Central memory CD4-positive, alpha-beta T cell (primary cell): ENCODE measurements at places on chromosomes 4 and X.

- no peak for DNase-seq
Measured at GRCh38 chr4:108024085-108024877, 34.6 kb downstream of the HADH start.

GRCh38 chr4:184936071-184936470 is 82.2 kb upstream of the HELT start:
- DNase-seq, result no peak

- DNase-seq, result no peak
Measured at GRCh38 chr4:157012296-157012695, 40.7 kb upstream of the PDGFC start.

- no peak for DNase-seq
Measured at GRCh38 chrX:3184176-3184930, 143.1 kb downstream of the ARSF start.

GRCh38 chr4:732911-733630 is 27.4 kb downstream of the PCGF3 start:
- DNase-seq, result no peak

GRCh38 chr4:62293551-62293950 is 1093.4 kb downstream of the ADGRL3 start:
- no peak for DNase-seq

- no peak for DNase-seq
Measured at GRCh38 chr4:4490816-4491215, 51.0 kb downstream of the STX18 start.

DNA sequence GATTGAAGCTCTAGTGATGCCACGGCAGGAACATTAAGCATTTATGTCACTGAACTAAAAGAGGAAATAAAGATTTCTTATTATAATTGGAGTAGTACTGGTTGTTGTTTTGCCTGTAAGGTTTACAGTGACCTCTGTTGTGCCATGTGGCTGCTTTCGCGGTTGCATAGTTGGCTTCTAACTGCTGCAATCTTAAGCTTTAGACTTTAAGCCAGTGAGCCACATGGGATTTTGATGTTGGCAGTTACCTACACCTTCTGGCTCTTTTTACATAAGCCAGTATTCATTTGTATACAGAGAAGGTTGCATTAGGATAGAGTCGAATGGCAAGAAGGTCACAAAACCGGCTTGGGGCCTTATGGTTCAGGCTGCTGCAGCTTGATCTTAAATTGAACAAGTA is 1311.6 kb downstream of the RAPGEF2 start:
- DNase-seq, result no peak

GRCh38 chr4:71470524-71470923 is 131.7 kb downstream of the SLC4A4 start:
- no peak for DNase-seq

DNA sequence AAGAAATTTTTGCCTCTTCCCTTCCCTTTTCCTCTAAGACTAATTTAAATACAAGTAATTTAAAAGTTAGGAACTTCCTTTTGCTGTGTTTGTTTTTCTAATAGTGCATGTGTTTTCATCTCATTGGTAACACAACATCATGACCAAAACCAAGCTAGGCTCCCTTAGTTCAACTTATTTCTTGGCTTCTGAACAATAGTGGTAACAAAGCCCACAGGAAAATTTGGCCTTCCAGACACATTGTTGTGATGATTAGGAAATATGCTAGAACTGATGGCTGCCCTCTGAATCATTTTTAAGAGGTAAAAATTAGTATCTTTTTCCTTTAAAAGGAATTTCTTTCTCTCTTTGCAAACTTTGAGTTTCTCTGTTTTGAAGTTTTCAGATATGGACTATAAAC is 25.5 kb upstream of the TEC start:
- DNase-seq, result no peak

GRCh38 chr4:165079476-165079875 is 25.8 kb downstream of the TRIM75 start:
- no peak for DNase-seq

- no peak for DNase-seq
Measured at GRCh38 chr4:138609943-138610350, 367.8 kb upstream of the SLC7A11 start.

DNA sequence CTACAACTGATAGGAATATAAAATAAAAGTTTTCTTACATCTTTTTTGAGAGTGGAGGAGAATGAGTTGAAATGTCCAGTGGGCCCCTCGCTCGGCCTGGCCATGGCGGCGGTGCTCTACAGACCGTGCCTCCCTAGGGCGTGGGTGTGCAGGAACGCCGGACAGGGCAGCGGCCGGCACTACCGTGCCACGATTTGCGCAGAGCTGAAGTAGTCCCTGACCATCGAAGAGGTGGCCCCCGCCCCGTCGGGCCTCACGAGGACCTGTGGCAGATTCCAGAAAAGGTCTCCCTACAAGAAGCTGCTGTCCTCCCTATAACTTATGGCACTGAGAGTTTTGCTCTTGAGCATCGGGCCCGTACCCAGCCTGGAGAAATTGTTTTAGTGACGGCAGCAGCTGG is 228.9 kb upstream of the ARHGAP24 start:
- DNase-seq, result no peak

DNA sequence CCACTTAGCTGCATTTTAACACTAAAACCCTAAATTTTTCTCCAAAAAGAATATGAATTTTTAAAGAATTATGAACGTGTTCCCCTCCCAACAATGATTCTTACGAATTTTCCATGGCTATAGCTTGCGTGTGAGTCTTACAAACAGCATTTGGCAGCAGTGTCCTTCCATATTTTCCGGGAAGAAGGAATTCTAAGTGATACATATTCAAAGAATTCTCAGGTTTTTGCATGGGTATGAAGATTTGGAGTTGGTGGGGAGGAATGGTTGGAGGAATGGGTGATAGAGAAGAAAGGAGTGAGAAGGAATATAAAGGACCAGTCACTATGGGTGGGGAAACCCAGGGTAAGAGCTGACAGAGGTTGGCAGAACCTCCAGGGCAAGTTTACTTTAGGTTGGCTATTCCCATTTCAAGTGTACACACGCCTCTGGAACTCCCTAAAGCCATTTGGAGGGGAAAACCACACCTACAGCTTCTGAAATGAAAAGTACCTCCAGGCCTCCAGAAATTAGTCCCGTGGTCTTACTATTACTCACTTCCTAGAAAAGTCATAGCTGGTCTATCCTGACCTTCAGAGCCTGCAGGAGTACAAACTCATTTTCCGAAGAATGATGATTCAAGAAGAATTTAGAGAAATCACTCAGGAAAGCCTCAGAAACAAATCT is 420.8 kb upstream of the DIPK2B start:
- DNase-seq, result no peak

GRCh38 chr4:184293552-184293951 is 75.9 kb upstream of the ENPP6 start:
- DNase-seq, result no peak

DNA sequence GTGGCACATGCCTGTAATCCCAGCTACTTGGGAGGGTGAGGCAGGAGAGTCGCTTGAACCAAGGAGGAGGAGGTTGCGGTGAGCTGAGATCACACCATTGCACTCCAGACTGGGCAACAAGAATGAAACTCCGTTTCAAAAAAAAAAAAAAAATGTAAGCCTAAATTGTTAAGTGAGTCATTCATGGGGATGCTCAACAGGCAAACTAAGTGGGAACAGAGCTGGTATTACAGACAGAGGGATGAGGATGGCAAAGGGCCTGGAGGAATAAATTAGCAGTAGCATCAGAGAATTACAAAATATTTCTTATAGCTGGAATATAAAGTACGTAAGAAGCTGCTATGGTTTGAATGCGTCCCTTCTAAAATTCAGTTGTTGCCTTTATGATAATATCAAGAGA is 43.4 kb upstream of the OGT start:
- DNase-seq, result no peak

DNA sequence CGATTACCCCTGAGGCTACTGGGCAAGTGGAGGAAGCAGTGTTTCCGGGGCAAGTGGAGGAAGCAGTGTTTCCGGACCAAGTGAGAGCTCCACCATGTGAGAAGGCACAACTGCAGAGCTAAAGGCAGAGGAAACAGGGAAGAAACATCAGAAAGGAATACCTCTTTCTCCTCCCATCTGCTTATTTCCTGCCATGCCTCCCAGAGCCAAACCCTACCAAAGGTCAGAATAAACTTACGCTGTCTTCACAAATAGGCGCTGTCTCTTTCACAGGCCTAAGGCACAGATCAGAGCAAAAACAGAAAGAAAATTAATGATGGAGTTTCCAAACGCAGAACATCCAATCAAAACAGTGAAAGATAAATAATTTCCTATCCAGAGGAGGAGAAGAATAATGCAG is 153.0 kb downstream of the ATOH1 start:
- no peak for DNase-seq

DNA sequence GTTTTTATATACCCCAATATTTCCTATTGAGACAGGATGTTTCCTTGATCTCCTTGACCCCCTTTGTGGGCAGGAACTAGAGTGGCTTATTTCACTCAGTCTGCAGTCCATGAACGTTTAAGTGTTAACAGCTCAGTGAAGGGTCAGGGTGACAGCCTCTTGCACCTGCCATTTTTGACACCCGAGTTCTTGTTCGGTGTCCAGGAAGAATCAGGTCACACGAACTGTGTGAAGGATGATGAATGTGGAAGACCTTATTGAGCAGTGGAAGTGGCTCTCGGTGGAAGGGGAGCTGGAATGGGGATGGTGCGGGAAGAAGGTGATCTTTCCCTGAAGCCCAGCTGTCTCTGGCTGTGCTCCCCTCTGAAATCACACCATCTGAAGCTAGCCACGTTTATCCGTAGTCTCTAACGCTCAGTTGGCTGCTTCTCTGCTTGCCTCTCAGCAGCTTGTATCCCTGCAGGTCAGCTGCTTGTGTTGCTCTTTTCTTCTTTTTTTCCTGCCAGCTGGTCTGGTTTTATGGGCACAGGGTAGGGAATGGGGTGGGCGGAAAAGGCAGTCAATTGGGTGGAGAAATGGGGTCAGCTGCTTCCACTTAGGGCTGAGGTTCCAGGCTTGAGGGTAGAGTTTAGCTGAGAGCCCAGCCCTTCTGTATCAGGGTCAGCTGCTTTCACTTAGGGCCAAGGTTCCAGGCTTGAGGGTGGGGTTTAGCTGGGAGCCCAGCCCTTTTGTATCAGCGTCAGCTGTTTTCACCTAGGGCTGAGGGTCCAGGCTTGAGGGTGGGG is 29.0 kb upstream of the CCNG2 start:
- DNase-seq, result no peak

DNA sequence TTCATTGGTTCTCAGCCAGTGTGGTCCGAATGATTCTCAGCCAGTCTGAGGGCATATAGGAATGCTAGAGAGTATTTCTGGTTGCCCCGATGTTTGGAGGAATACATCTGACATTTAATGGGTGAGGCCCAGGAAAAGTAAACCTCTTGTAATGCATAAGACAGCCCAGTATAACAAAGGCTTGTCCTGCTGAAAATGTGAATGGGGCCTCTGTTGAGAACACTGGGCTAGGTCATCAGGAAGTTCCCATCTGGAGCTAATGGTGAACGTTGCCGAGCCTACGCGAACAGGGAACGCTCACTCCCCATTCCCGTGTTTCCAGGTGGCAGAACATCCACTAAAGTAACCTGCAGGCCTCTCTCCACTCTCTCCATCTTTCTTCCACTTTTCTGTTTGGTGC is 132.0 kb upstream of the CLNK start:
- no peak for DNase-seq

GRCh38 chr4:142440093-142440492 is 406.0 kb downstream of the INPP4B start:
- DNase-seq, result no peak

GRCh38 chr4:158572608-158573007 is 50.9 kb downstream of the RXFP1 start:
- no peak for DNase-seq

DNA sequence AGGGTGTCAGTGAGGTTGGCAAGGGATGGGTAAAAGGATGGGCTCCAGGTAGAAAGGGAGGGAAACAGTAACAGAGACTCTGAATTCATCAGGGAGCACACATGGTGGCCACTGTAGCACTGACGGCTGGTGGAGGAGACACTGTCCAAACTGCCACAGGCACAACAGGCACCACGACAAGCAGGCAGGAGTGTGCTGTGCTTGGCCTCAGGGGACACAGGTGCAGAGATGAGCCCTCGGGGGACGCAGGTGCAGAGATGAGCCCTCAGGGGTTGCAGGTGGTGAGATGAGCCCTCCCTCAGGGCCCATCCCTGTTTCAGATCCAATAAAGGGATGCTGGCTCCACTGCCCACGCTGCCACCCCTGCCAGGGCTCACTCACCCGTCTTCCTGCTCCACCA is 7.6 kb downstream of the PDE6B start:
- no peak for DNase-seq

- no peak for DNase-seq
Measured at GRCh38 chr4:82084747-82085146, 289.0 kb downstream of the HNRNPD start.

- no peak for DNase-seq
Measured at GRCh38 chr4:165953181-165953580, 80.1 kb downstream of the TLL1 start.

- DNase-seq, result no peak
Measured at GRCh38 chr4:61128682-61129081, 71.4 kb upstream of the ADGRL3 start.

DNA sequence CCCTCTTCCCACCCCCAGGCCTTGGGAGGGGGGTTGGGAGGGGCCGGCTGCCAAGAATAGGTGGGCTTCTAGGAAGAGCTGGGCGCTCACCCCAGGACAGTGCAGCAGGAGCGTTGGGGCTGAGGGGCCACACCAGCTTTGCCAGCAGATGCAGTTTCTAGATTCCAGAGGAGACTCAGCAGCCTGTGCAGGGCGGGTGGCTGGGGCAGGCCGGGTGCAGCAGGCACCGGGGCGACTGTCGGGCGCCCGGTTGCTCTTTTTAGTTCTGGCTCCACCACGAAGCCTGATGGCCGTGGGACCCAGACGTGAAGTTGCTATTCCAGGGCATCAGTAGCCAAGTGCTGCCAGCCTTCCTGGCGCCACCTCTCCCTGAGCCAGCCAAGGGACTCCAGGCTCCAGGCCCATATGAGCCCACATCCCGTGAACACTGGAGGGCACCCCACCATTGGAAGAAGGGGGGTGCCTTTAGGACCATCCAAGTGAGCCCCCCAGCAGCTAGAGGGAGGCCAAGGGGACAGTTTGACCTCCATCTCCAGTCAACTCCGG is 5.8 kb downstream of the SSR4 start:
- no peak for DNase-seq

DNA sequence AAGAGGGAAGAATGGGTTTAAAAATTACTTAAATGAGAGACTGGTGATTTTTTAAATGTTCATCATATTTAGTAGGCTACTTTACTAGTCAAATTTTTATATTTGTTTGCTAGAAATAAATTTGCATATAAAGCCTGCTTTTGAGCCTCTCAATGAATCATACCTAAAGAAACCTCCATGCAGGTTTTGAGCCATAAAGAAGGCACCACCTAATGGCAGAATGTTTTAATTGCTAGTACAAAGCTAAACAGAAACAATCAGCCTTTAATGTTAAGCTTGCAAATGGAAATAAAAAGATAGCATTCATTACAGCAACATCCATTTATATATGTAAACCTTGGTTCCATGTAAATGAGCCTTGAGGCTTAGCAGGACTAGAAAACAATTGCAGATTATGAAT is 989.7 kb downstream of the CCSER1 start:
- DNase-seq, result no peak

DNA sequence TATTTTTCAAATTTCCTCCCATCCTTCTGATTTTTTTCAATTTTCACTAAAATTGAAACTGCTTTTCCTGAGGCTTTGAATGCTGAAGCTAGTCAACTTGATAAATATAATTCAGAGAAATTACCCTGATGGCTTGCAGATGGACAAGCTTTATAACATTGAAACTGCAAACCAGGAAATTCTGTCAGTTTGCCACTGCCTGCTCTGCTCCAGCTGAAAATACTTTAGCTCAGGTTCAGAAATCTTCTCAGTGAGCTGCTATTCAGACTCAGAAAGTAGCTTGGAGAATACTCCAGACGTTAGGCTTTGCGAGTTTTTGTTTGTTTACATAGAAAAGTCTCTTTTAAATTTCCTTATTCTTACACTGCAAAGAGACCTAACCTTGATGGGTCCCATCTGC is 1574.7 kb downstream of the STIM2 start:
- no peak for DNase-seq
